Stimulated activated CD4-positive, alpha-beta T cell treated with anti-CD3 and anti-CD28 coated beads, Interleukin-15, amount 100 ng/mL, for 1 hour (primary cell): ENCODE measurements at places on chromosomes 6 and 20.

GRCh38 chr20:35454881-35455609 is at the start of gene CEP250:
CEP250 (plus strand) TSS chr20:35455598; CDS start chr20:35462368, 6,770 bp downstream.
- DNase-seq = peak; percentile 94

DNA sequence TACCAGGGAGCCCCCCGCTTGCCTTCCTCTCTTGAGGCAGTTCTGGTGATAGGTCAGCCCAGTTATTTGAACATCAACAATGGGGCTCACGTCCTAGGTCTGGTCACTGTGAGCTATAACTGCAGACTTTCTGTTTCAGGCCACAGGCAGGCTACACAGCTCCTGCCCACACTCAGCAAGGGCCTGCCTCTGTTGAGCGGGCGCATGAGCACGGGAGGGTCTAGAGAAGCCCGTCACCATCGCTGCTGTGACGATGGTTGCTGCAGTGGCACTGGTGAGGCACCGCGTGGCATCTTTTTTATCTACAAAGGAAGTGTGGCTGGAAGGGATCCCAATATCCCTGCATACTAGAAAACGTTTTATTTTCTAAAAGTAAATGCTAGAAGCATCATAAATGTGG is 77.8 kb downstream of the RAMACL start:
- no peak for DNase-seq

GRCh38 chr6:155432293-155432692 is 23.3 kb downstream of the NOX3 start:
- DNase-seq = no peak

DNA sequence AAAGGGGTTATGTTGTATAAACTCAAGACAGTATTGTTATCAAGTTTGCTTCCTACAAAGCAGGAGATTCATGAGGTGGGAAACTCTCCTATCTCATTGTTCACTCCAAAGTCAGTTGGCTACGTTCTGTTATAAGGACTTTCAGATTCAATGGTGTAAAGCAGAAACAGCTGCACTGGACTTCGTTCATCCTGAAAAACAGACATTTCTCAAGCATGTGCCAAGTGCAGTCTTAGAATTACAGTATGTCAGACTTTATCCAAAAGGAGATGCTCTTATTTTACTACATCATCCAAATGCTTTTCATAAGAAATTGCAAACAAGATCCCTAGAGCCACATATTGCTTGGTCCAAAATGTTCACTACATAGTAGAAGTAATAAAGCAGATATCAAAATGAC is 14.9 kb downstream of the COL21A1 start:
- no peak for DNase-seq

GRCh38 chr20:51600016-51600420 is 57.5 kb upstream of the NFATC2 start:
- no peak for DNase-seq

- DNase-seq = no peak
Measured at GRCh38 chr6:55397986-55398385, 70.7 kb downstream of the GFRAL start.

- no peak for DNase-seq
Measured at GRCh38 chr6:3349388-3350251, 90.9 kb downstream of the PSMG4 start.

DNA sequence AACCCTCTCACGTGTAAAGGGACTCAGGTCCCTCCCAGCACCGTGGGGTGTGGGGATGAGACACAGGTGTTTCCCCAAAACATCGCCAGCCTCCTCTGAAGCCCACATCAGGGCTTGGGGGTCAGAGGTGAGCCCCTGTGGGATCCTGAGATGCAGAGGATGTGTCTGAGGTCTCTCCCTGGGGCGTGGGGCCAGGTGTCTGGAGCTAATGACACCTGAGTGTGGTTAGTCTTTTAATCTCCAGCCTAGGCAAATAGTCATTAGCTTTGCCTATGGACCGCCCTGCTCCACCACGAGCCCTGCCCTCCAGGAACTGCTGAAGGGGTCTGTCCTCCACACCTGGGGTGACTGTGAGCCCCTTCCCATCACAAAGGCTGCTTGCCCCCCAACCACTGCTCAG is 1.7 kb downstream of the SRMS start:
- no peak for DNase-seq
